Upper lobe of left lung (tissue), 6 donors: ENCODE measurements at places on chromosomes 12 and 14.

DNA sequence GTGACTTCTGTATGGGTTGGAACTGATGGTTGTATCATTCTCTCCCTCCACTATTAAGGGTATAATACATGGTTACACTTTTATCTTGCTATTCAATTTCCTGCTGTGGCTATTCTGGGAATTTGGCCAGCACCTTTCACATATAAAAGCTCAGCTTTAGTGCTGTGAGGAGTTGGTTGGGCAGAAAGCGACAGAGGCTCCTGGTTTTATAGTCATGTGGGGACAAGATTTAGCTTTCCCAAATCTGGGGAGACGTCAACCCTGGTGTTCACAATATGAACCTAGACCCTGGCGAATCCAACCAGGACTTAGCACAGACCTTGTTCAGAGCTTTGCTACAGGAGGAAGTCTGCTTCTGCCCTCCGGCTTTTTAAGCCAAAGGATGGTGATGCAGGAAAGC lies 36.5 kb downstream of the FOS start:
- peaks cover 27% of the 10 kb centered on the region for H3K4me1 ChIP-seq
- no peaks in the 10 kb centered on the region for H3K27me3 ChIP-seq
- DNase-seq, result peak; percentile 21

- no peak overlapping the region for H3K27ac ChIP-seq
- no peak for DNase-seq
- no peaks in the 10 kb centered on the region for H3K4me1 ChIP-seq
- no peak overlapping the region for H3K4me3 ChIP-seq
- no peaks in the 10 kb centered on the region for H3K36me3 ChIP-seq
- no peaks in the 10 kb centered on the region for H3K27me3 ChIP-seq
These were observed 15.8 kb downstream of the ITPR2 start for GRCh38 chr12:26817183-26817591.

- no peak overlapping the region for H3K4me3 ChIP-seq
- no peak overlapping the region for H3K27ac ChIP-seq
- peak; percentile 8 for DNase-seq
- H3K27me3 ChIP-seq, result no peaks in the 10 kb centered on the region
- H3K36me3 ChIP-seq, result no peaks in the 10 kb centered on the region
These were observed 786.3 kb upstream of the NOVA1 start for GRCh38 chr14:27384124-27384523.

DNA sequence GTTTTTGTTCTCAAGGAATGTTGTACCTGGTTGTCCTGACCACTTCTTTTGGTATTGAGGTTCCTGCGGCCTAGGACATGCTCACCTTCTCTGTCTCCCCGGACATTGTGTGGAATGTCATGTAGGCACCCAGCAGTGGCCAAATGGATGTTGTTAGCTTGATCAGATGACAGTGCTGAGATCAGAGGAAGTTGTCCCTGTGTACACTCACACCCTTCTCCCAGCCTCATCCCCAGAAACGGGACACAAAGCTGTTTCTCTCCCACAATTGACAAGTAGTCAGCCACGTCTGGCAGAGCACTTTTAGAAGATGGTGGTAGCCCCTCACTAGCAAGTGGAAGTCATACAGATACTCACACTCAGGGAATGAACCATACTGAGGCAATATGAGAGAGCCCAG lies 3.0 kb downstream of the PLEKHH1 start:
- H3K4me3 ChIP-seq, result no peak overlapping the region
- H3K36me3 ChIP-seq, result no peaks in the 10 kb centered on the region
- H3K4me1 ChIP-seq, result peaks cover 13% of the 10 kb centered on the region
- no peaks in the 10 kb centered on the region for H3K27me3 ChIP-seq
- H3K27ac ChIP-seq, result no peak overlapping the region

- no peak overlapping the region for H3K4me3 ChIP-seq
- no peaks in the 10 kb centered on the region for H3K27me3 ChIP-seq
- no peak for DNase-seq
- no peak overlapping the region for H3K27ac ChIP-seq
- H3K36me3 ChIP-seq, result no peaks in the 10 kb centered on the region
These were observed 231.2 kb upstream of the PLEKHG7 start for GRCh38 chr12:92471551-92471950.
